ENCODE measurements at places on chromosomes 3 and 15.

DNA sequence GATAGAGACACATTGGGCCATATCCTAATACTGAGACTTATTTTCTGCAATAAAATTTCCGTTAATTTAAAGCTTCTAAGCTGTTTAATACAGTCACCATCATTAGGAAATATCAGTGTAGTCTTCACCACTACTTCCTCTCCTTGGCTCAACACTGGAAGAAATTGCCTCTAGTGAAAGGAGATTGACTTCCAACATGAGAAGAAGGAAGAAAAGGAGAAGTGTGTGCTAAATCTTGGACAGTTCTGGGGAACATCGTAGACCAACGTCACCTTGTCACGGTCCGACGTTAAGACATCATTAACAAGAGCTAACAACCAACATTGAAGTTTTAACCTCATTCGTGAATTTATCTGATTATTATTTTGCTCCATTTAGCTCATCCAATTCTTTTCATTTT lies 987.0 kb upstream of the CFAP20DC start:
- DNase-seq: no peak

DNA sequence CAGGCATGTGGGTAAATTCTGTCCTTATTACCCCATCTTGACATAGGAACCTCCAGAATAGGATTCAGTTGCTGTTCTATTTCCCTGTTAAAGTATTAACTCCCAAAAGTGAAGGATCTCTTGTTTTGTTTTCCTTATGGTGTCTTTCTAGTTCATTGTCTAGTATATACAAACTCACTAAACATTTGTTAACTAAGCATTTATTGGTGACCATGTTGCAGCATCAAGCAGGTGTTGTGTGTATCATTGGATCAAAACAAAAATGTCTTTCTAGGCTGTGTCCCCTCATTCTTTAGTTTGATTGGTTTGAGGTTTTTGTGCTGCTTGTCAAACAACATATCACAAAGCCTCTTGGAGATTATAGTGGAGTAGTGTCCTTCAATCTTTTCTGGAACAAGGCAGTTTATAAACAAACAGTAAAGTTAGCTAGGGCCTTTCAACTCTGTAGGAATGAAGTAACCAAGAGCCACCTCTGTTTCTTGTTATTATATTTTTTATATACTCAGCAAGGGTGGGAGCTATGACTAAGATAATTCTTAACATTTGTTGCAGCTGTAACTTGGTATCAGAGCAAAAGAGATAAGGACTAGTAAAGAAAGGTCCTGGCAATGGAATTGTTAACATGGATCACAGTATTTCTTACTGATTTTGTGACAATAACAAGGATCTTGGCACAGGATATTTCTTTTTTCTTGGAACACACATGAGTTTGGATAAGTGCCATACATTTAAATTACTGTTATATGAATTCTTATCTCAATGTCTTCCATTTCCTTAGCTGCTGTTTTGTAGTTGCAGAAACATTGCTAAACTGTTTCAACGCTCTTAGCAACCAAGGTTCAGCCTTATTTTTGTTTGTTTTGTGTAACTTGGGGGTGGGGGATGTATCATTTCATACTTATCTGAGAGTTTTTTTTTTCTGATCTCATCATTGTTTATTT lies 49.3 kb downstream of the TMOD3 start:
- no peak for DNase-seq

DNA sequence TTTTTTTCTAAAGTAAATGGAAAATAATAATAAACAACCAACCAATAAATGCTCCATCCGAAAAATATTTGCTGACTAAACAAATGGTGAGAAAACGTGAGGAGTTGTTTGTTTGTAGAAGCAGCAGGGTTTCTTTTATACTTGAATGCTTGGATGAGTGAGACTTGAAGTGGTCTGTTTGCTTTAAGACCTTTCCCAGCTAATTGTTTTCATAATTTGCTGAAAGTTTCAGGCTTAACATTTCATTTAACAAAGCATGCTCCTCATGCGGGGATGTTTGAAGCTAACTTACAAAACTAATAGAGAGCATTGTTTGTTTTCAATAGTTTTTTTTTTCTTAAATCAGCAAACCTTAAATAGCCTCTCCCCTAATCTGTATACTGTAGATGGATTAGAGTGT lies 484.6 kb downstream of the ROBO2 start:
- DNase-seq: no peak

- DNase-seq: no peak
Measured at GRCh38 chr3:94416768-94417167, 353.9 kb downstream of the NSUN3 start.

DNA sequence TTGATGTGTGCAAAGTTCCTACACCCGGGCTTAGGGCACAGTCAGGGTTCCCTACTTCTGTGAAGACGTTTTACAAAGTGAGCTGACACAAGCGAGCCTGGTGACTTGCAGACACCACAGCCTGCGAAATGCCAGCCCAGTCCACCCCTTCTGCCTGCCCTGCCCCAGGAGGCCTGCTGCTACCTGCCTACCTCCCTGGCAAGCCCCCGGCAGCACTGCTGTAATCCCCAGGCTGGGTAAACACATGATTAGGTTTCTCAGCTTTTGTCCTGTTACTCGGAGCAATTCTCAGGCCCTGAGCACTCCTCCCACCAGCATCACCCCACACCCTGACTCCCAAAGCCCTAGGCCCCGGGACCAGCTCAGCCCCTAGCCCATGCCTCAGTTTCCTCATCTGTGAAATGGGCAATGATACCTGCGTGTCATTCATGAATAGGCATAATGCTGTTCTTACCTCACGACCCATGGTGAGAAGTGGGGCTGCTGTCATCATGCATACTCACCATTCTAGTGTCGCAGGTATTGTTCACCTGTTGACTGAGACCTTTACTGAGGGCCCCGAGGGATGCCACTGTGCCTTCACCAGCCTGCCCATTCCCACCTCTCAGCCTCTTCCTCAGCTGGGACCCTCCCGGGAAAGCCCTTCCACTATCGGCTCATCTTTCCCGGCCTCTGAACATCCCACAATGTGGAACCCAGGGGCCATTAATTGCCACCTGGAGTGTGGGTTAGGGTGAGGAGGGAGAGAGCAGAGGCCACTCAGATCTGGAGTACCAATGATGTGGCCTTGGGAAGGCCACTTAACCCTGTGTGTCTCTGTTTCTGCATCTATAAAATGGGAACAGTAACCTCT lies 31.5 kb upstream of the SLC6A6 start:
- no peak for DNase-seq

- no peak for DNase-seq
Measured at GRCh38 chr3:49466085-49466484, 4.0 kb upstream of the DAG1 start.

DNA sequence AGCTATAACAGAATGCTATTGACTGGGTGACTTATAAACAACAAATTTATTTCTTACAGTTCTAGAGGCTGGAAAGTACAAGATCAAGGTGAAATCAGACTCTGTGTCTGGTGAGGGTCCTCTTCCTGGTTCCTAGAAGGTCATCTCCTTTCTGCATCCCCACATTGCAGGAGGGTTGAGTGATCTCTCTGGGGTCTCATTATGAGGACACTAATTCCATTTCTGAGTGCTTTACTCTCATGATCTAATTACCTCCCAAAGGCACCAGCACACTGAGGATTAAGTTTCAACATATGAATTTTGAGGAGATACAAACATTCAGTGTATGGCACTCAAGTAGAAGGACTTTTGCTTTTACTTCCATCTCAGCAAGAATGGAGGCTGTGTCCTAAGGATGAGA lies 534.1 kb upstream of the KCNMB2 start:
- DNase-seq: no peak

- DNase-seq: no peak
Measured at GRCh38 chr3:85304360-85304964, 345.7 kb downstream of the CADM2 start.

- no peak for DNase-seq
Measured at GRCh38 chr15:92910451-92910850, 10.3 kb downstream of the CHD2 start.

GRCh38 chr3:27166888-27167287 lies 202.3 kb downstream of the NEK10 start:
- DNase-seq: no peak

GRCh38 chr3:130934442-130935089 lies 40.7 kb downstream of the ATP2C1 start:
- DNase-seq: no peak

DNA sequence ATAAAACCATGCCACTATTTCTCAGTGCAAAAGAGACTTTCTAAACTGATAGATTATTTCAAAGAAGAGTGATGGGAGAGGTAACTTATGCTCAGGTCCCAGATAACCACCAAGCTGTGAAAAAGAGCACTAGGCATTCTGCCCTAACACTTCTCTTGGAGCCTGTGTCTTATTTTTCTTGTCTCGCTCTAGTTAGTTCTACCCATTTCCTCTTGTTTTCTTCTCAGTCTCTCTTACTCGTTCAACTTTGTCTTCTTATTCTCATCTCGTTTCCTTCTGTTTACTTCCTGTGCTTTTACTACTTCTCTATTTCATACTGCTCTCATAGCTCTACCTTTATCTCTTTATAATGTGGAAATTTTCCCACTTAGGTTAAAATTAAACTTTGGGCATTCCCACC lies 91.8 kb upstream of the CGNL1 start:
- DNase-seq: no peak

DNA sequence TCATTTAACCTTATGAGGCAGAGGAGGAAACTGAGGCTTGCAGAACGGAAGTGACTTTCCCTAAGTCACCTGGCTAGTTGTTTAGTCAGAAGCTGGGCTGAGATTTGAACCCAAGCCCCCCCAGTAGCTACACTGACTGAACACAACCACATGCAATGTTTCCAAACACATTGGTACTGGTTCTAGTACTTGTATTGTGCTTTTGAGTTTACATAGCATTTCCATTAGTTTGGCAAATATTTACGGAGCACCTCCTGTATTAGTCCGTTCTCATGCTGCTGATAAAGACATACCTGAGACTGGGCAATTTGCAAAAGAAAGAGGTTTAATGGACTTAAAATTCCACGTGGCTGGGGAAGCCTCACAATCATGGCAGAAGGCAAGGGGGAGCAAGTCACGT lies 56.3 kb upstream of the ITGA11 start:
- no peak for DNase-seq

DNA sequence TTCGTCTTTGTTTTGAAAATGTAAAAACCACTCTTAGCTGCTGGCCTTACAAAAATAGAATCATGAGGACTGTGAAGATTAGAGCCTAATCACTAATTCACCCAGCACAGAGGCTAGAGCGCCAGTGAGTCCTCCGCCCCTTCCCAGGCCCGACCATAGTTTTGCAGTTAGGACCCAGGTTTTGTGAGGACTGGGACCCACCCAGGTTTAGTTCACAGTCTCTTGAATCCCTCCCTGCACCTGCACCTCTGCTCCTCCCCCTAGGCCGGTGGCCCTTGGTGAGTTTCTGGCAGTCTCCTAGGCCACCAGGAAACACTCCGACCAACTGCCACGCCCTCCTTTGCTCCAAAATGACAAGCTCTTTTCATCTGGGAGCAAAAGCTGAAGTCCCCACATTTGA lies 136.0 kb upstream of the CCDC54 start:
- DNase-seq: no peak

- DNase-seq: no peak
Measured at GRCh38 chr15:49031804-49032203, 14.4 kb downstream of the SECISBP2L start.

DNA sequence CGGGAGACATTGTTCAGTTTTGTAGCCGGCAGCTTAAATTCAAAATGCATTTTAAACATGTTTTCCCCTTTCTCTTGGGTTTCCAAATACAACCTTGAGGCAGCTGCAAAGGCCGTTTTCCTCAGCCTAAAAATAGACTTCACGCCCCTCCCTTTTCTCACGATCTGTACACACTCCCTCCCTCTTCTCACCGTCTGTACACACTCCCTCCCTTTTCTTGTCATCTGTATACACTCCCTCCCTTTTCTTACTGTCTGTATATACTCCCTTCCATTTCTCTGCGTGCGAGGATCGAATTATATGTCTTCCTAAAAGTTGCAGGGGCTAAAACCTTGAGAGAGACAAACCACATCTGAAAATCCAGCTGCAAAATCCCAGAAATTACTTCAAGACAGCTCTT lies 8.9 kb downstream of the MUC4 start:
- no peak for DNase-seq

GRCh38 chr15:89542369-89542768 lies 32.9 kb upstream of the TICRR start:
- DNase-seq: no peak

- DNase-seq: no peak
Measured at GRCh38 chr3:76063019-76063418, 277.7 kb upstream of the ZNF717 start.

- no peak for DNase-seq
Measured at GRCh38 chr3:59818033-59818918, 768.5 kb upstream of the CFAP20DC start.

All from activated CD8-positive, alpha-beta memory T cell treated with anti-CD3 and anti-CD28 coated beads for 1 hour (primary cell).